ENCODE measurements at places on chromosomes 16 and 17. TPM values are rescaled to one million over a fixed set of nuclear protein-coding genes. Genes with fewer than 3 reads are reported as not detected.

The APOH gene
- total RNA-seq: not detected

DNA sequence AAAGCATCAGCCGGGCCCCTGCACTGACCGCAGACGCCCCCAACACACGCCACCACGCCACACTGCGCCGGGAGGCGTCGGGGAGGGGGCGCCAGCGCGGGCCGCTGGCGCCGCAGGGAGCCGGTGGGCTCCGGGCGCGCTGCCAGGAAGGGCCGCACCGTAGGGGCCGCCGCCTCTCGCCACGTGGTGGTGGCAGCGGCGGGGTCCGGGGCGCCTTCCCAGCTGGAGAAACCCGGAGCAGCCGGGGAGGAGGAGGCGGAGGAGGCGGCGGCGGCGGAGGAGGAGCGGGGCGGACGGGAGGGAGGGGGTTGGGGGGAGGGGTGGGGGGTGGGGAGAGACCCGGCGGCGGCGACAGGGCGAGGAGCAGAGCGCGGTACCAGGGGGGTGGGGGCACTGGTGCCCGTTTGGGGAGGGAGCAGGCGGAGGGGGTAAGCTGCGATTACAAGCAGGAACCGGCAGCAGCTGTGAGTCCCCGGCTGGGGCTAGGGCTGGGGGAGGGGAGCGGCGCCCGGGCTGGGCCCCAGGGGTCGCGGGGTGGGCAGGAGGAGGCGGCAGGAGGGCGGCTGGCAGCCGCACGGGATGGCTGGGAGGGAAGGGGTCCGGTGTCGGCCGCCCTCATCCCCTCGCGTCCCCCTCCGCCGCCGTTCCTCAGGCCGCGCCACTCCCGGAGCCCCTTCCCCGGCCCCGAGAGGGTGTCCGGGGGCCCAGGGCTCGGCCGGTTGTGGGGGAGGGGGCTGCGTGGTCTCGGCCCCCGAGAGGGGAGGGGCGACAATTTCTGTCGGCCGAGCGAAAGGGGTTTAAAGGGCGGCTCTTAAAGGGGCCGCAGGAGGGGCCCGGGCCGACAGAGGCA, at the start of gene TBKBP1:
Gene TBKBP1 (plus strand): TSS at position 431 of the 850 bp plus-strand sequence. CDS start 1,952 bp downstream, outside the sequence.
- H3K27me3 ChIP-seq: no peaks in the 10 kb centered on the region
- no peaks in the 10 kb centered on the region for H3K36me3 ChIP-seq
- H3K4me3 ChIP-seq: peak within 1 kb of the TSS; percentile 100

GRCh38 chr16:78122774-78123315, 23.4 kb downstream of the WWOX start:
- H3K27ac ChIP-seq: no peak overlapping the region
- no peaks in the 10 kb centered on the region for H3K36me3 ChIP-seq
- DNase-seq: no peak
- H3K27me3 ChIP-seq: no peaks in the 10 kb centered on the region
- H3K4me1 ChIP-seq: peaks cover 9% of the 10 kb centered on the region
- H3K4me3 ChIP-seq: peak overlapping the region; percentile 54

DNA sequence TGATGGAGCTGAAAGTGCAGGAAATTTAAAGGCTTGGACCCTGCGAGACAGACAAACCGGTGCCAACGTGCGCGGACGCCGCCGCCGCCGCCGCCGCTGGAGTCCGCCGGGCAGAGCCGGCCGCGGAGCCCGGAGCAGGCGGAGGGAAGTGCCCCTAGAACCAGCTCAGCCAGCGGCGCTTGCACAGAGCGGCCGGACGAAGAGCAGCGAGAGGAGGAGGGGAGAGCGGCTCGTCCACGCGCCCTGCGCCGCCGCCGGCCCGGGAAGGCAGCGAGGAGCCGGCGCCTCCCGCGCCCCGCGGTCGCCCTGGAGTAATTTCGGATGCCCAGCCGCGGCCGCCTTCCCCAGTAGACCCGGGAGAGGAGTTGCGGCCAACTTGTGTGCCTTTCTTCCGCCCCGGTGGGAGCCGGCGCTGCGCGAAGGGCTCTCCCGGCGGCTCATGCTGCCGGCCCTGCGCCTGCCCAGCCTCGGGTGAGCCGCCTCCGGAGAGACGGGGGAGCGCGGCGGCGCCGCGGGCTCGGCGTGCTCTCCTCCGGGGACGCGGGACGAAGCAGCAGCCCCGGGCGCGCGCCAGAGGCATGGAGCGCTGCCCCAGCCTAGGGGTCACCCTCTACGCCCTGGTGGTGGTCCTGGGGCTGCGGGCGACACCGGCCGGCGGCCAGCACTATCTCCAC, at the start of gene NOG:
Gene NOG (plus strand): TSS at position 54 of the 674 bp plus-strand sequence. CDS start 525 bp downstream, at position 579.
- no peaks in the 10 kb centered on the region for H3K27me3 ChIP-seq
- H3K27ac ChIP-seq: peak within 1 kb of the TSS; percentile 42
- no peak for DNase-seq
- peak within 1 kb of the TSS; percentile 82 for H3K4me3 ChIP-seq
- no peaks in the 10 kb centered on the region for H3K36me3 ChIP-seq
- H3K4me1 ChIP-seq: peaks cover 43% of the 10 kb centered on the region

The RGS11 gene
- 19.4 TPM for total RNA-seq

DNA sequence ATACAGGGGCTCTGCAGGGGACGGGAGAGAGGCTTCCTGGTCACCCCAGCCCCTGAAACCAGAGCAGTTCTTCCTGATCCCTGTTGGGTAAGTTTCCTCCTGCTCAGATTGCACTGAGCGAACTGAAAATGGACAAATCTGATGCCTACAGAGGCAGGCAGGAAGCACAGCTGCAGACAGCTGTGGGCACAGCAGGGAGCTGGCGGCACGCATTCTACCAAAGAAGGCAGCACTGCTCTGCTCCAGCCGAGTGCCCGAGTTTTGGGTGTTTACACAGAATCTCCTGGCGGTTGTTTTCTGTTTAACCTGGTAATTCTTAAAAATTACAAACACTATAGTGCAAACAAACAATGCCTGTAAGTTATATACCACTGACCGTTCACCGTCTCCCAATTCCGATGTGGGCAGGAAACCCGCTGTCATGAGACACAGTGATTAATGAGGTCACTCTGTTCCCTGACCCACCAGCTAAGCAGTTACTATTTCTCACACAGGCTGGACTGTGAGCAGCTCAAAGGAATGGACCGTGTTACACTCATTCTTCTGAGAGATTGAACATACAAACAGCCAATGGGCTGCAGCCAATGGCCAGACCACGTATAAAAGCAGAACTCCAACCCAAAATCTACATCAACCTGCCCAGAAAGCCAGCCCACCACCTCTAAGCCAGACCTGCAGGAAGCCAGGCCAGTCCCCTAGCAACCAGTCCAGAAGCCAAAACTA, 25.5 kb downstream of the NSMCE1 start:
- no peaks in the 10 kb centered on the region for H3K36me3 ChIP-seq
- H3K4me3 ChIP-seq: peak overlapping the region; percentile 69
- H3K27ac ChIP-seq: peak overlapping the region; percentile 90
- H3K27me3 ChIP-seq: no peaks in the 10 kb centered on the region
- H3K4me1 ChIP-seq: peaks cover 65% of the 10 kb centered on the region

- H3K27ac ChIP-seq: peak overlapping the region; percentile 32
- peak; percentile 28 for DNase-seq
- H3K4me3 ChIP-seq: no peak overlapping the region
- no peaks in the 10 kb centered on the region for H3K36me3 ChIP-seq
- H3K4me1 ChIP-seq: no peaks in the 10 kb centered on the region
Observed at GRCh38 chr17:78645421-78646295, 68.5 kb upstream of the DNAH17 start.

DNA sequence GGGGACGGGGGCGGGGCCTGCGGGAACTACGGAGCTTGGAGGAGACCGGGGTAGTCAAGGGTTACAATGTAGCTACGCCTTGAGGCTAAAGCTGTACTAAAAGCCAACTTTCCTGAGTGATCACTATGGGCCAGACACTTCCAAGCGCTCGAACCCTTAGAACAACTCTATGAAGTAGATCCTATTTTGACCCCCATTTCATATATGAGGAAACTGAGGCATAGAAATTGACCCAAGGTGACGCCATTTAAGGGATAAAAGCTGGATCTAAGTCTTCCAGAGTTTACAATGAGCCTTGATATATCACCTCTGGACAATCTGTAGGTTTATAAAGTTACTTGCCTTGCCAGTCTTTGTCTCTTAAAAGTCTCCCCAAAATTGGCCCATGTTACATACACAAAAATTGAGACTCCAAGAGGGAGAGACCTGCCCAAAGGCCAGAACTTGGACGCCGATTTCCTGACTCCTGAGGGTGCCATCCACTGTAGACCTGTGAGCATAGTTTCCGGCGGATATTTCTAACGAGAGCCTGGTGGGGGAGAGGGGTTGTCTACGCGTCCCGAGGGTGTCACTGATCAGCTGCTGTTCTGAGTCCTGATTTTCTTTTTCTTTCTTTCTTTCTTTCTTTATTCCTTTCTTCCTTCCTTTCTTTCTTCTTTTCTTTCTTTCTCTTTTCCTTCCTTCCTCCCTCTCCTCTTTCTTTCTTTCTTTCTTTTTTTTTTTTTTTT, 555 bp upstream of the NCBP3 start:
- peak overlapping the region; percentile 100 for H3K4me3 ChIP-seq
- peak overlapping the region; percentile 93 for H3K27ac ChIP-seq
- H3K36me3 ChIP-seq: peaks cover 2% of the 10 kb centered on the region
- H3K27me3 ChIP-seq: no peaks in the 10 kb centered on the region
- DNase-seq: no peak

DNA sequence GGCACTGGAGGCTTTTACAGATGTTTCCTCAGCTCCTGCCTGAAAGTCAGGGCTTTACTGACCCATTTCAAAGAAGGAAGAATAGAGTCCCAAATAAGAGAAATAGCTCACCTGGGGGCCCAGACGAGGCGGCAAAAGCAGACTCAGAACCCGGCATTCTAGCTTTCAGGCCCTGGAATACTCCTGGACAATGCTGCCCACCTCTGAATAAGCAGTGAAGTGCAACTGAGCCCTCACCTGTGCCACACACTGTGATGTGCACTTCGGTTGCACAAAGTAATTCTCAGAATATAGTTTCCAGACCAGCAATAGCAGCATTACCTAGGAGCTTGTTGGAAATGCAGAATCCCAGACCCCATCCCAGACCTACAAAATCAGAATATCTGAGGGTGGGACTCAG, 54.6 kb downstream of the ZNF423 start:
- no peak overlapping the region for H3K4me3 ChIP-seq
- no peak for DNase-seq
- H3K27ac ChIP-seq: no peak overlapping the region
- no peaks in the 10 kb centered on the region for H3K36me3 ChIP-seq

The MT1X gene
- total RNA-seq: 320 TPM

DNA sequence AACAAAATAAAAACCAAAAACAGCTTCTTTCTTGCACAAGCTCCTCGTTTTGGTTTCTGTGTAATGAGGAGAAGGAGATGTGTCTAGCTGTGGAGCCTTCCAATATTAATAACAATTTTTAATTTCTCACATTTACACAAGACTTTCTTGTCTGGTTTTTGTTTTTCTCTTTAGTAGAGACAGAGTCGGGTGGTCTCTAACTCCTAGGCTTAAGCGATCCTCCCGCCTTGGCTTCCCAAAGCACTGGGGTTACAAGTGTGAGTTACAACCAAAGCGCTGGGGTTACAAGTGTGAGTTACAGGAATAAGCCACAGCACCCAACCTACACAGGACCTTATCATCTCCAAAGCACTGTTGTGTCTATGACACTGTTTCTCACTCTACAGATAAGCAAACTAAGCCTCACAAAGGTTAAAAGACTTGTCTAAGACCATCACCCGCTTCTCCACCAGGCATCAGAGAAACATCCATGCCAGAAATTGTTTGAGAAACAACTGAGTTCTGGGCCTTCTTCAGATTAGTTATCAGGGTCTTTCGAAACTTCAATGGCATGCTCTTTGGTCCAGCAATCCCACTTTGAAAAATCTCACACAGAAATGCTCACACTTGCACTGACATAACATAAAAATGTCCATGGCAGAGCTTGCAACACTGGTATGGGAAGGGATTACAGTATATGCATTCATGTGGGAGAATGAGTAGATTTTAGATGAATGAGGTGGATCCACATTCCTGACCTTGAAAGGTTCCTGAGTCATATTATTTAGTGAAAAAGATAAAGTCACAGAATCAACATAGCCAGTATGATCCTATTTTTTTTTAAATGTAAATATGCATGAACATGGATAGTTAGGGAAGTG, 3.9 kb downstream of the ABAT start:
- DNase-seq: no peak
- no peaks in the 10 kb centered on the region for H3K27me3 ChIP-seq
- H3K27ac ChIP-seq: no peak overlapping the region

The ADGRG3 gene
- 0.41 TPM for total RNA-seq

DNA sequence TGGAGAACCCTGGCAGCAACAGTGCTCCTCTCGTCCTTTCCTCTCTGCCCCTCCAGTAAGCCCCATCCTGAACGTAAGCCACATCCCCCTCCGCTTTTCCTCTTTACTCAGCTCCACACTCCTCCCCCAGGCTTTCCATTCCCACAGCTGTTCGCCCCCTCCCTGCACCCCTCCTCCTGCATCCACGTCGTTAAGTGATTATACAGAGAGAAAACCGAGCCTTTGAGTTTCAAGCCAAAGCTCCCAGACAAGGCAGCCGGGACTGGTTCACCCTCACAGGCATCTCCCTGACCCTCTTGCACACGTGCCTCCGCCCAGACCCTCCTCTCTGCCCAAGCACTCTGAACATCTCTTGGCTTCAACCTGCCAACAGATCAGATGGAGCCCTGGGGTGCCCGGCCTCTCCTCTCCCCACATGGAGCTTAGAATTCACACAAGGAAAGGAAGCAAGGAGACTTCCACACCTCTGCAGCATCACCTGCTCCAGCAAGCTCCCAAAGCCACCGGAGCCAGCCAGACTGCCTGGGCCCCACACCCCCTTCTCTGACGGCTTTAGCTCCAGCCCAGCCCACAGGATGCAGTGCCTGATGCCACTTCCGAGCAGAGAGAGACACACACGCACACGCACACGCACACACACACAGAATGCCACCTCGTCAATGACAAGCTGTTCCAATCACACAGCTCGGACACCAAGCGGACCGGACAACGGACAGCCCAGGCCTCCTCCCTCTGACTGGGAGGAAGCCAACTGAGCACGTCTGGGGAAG, 99.9 kb upstream of the CCL2 start:
- no peak overlapping the region for H3K27ac ChIP-seq
- no peaks in the 10 kb centered on the region for H3K4me1 ChIP-seq
- DNase-seq: no peak

GRCh38 chr16:21642861-21643260, 9.5 kb downstream of the IGSF6 start:
- DNase-seq: no peak
- H3K27me3 ChIP-seq: no peaks in the 10 kb centered on the region
- H3K36me3 ChIP-seq: no peaks in the 10 kb centered on the region
- H3K4me1 ChIP-seq: peaks cover 12% of the 10 kb centered on the region

DNA sequence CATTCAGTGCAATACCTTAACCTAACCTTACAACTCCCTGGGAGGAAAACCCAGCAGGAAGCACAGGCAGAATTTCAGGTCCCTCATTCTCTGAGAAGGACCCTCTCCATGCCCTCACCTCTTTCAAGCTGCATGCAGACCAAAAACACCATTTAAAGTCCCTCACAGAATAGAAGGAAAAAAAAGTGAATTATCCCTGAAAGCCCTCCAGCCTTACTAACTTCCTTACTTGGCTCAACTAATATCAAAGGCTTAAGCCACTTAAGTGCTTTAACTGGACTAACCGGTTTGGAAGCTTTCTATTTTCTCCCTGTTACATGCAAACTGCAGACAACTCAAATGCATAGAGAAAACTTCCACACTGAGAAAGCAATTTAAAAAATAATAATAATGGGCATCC, 60.5 kb downstream of the ADAMTS18 start:
- H3K4me1 ChIP-seq: no peaks in the 10 kb centered on the region
- no peaks in the 10 kb centered on the region for H3K27me3 ChIP-seq

The BAHCC1 gene
- total RNA-seq: 69.6 TPM

GRCh38 chr16:89018282-89019158, 41.5 kb upstream of the CBFA2T3 start:
- H3K27ac ChIP-seq: no peak overlapping the region
- no peaks in the 10 kb centered on the region for H3K36me3 ChIP-seq
- no peak for DNase-seq
- no peaks in the 10 kb centered on the region for H3K4me1 ChIP-seq
